CD4-positive, alpha-beta T cell (primary cell): ENCODE measurements at places on chromosomes 6 and 20.

GRCh38 chr6:12967686-12968085 is 251.1 kb downstream of the PHACTR1 start:
- no peak for DNase-seq

GRCh38 chr6:14210077-14210476 is 92.5 kb downstream of the CD83 start:
- DNase-seq, result no peak

DNA sequence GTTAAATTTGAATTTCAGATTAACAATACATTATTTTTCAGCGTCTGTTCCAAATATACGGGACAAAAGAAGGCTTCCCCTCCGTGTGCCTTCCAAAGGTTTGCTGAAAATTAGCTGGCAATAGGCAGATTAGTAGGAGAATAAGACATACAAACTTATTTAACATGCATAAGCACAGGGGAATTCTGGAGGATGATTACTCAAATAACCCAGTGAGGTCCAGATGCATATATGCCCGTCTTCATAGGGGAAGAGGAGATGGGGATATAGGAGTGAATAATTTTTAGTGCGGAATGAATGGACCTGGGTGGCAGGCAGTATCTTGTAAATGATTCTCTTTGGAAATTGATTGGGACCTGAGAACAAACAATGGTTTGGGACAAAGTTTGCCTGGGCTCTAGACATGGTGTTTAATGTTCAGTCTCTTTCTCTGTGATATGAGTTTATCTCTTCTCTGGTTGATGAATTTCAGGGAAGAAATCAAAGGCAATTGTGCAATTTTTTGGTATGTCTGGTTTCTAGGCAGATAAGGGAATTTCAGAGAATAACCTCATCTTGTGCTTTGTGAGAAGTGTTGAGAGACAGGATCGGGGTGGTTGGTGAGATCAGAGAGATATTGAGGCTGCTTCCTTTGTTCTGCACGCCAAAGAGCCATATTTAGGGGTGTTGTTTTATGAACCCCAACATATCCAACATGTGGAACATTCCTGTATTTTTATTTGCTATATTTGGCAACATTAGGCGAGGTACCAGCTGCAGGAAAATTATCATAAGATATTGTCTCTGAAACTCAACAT is 63.7 kb downstream of the MKKS start:
- DNase-seq, result no peak

DNA sequence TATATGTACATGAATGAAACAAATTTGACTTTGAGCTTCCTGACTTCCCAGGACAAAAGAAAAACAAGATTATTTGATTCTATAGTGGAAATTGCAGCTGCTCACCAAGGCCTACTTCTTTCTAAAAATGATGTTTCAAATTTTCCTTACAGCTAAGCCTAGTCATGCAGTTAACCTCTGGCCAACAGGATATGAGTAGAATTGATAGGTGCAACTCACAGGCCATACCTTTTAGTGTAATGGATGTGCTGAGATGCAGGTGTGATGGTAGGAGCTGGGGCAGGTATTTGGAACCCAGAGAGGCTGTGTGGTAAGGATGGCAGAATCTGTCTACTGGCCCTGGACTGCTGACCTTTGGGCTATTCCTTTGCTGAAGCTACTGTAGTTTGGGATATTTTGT is 230.9 kb upstream of the PREP start:
- DNase-seq, result no peak

DNA sequence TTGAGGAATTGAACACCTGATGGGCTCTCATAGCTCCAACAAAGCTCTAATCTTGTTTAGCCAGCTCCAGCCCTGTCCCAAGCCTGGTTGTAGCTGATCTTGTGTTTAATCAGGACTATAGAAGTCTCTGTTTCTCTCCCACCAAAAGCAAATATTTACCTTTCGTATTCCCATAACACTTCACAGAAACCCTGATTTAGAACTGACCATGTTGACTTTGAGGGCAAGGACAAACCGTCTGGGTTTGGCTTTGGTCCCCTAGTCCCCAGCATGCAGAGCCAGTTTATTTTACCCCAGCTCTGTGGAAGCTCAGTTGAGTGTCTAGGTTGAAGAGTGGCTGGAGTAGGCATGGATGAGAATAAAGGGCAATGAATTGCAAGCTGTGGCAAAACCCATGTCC is 18.0 kb upstream of the SIM1 start:
- DNase-seq, result no peak

GRCh38 chr6:6592826-6593475 is 4.4 kb downstream of the LY86 start:
- no peak for DNase-seq

GRCh38 chr20:32238483-32239425 is 31.1 kb downstream of the POFUT1 start:
- DNase-seq, result no peak

DNA sequence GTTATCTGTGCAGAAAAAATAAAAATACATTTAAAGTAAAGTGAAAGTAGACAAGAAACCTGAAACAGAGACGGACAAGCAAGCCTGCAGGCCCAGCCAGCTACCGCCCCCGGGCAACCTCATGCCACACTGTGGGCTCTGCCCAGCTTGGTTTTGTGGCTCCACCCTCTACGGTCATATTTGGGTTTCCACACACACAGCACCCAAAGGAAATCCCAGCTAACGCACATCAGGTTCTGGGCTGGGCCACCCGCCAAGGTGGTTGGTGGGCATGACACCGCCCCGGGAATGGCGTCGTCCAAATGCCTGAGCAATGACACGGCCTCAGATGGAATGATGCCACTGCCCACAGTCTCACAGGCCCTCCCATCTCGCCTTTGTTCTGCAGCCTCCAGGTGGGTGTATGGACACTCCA is 22.9 kb downstream of the FAM110A start:
- peak; percentile 64 for DNase-seq

- DNase-seq, result no peak
Observed at GRCh38 chr20:39717936-39718335, 755.8 kb downstream of the DHX35 start.

DNA sequence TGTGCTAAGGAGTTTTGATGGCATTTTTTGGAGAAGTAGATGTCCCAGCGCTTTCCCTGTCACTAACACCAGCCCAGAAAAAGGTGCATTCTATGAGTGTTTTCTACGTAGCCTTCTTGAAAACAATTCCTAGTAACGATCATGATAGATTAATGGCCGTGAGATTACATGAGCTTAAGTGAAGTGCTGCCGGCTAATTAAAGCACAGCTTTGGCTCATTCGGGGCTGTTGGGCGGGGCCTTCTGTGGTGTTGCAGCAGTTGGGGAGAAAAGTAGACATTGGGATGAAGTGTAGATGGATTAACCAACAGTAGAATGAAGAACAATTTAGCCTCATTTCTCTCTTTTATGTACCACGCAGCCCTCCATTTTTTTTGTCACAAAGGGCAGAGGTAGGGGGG is 20.8 kb upstream of the TRAF3IP2 start:
- no peak for DNase-seq

DNA sequence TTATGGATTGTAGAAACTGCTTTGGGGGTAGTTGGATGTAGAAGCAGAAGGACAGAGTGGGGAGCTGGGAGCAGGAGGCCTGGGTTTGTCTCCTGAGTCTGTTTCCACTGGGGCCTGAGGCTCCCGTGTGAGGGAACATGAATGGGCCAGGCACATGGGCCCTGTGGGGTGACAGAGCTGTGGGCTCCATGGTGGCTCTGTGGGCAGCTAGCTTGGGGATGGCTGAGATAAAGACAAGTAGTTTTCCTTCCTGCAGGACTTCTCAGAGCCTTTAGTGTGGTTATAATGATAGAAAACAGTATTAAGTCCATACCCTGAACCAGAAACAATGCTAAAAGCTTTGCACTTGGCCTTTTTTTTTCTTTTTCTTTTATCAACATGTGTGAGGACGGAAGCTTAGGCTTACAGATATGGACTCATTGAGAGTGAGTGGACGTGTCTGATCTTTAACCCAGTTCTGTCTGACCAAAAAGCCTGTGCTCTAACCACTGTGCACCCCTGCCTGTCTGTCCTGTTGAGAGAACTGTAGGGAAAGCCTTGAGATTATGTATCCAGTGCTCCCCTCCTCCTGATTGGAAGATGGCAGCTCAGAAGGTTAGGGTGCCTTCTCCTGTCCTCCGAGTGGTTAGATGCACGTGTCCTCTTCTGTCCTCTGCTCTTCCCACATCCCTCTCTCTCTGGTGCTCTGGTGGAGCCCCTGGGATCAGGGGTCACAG is 98.3 kb downstream of the CDH26 start:
- no peak for DNase-seq

DNA sequence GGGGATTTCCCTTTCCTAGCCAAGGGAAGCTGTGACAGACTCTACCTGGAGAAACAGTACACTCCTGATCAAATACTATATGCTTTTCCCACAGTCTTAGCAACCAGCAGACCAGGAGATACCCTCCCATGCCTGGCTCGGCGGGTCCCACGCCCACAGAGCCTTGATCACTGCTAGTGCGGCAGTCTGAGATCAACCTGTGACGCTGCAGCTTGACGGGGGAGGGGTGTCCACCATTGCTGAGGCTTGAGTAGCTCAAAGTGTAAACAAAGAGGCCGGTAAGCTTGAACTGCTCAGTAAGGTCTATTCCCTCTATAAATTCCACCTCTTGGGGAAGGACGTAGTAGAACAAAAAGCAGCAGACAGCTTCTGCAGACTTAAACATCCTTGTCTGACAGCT is 63.2 kb downstream of the WASF1 start:
- no peak for DNase-seq

DNA sequence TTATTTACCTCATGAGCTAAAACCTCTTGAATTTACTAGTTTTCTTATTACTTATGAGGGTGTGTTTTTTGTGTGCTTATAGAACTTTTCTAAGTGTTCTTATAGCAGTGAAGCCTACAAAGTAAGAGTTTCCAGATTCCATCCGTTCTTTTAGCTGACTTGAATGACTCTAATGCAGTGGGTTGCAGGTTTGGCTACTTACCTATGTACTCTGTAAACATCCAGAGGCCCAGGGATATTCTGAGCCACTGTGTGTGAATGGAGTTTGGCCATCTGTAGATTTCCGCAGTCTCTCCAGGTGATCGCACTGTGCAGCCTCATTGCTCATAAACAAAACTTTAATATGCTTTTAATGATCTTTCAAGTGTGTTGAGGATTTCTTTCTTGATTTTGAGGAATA is 157.8 kb downstream of the MYO6 start:
- no peak for DNase-seq

DNA sequence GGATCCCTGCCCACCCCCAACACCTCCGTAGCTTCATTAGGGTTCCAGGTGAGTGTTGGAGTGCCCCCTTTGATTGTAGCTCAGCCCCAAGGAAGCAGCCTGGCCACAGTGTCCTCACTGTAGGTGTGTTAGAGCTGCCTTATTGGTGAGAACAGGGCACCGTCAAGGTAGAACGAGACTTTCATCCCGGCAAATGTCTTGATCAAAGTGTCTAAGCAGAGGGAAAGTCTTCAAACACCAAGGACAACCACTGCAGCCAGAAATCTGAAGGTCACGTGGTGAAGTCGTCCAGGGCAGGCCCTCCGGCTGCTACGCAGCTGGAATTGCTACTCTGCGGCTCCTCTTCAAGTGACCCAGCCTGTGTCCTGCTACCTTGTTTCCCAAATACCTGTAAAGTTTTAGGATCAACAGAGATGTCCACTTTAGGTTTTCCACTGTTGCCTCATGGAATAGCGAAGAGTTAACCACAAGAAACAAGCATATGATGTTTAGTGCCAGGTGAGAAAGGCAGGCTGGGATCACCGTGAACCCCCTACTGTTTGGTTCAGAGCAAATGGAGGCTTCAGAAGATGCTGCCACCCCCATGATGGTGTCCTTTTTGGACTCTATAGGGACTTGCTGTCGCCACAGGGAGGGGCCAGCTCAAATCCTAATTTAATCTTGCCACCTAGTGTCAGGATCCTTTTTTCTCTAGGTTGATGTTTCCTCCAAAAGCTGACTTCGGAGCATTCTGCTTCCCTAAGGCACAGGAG is 1.7 kb upstream of the DLL1 start:
- no peak for DNase-seq

- DNase-seq, result no peak
Observed at GRCh38 chr6:87543696-87544473, 45.9 kb downstream of the RARS2 start.

DNA sequence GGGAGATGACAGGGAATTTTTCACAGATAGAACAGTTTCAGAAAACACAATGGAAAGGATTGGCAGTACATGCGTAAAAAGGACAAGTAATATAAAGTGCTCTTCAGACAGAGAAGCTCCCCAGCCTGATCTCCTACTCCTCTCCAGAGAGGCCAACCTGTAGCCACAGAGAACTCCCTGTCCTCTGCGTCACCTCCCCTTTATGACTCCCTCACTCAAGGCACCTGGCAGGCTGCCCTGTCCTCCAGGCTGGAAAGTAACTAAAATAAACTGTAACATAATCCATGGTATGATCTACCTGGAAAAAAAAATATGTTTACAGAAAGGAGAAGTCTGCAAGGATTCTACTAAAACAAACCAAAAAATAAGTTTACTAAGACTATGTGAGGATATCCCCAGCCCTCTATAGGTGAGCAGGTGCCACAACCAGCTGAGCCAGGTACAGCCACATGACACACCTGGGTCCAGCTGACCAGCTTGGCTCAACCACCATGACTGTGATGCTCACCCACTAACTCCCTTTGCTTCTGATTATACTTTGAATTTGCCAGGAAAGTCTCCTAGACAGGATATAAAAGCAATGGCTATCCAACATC is 29.2 kb downstream of the MBOAT1 start:
- no peak for DNase-seq

GRCh38 chr6:150377211-150377781 is 8.5 kb downstream of the IYD start:
- DNase-seq, result no peak

- DNase-seq, result no peak
Observed at GRCh38 chr6:140095532-140095931, 721.1 kb upstream of the CITED2 start.

GRCh38 chr20:46027245-46027853 is 1.7 kb upstream of the SLC12A5 start:
- DNase-seq, result no peak

GRCh38 chr6:45658400-45658799 is 280.7 kb upstream of the SUPT3H start:
- DNase-seq, result no peak
